ENCODE measurements at places on chromosomes 3 and 15. TPM values are rescaled to one million over a fixed set of nuclear protein-coding genes. Genes with fewer than 3 reads are reported as not detected.

DNA sequence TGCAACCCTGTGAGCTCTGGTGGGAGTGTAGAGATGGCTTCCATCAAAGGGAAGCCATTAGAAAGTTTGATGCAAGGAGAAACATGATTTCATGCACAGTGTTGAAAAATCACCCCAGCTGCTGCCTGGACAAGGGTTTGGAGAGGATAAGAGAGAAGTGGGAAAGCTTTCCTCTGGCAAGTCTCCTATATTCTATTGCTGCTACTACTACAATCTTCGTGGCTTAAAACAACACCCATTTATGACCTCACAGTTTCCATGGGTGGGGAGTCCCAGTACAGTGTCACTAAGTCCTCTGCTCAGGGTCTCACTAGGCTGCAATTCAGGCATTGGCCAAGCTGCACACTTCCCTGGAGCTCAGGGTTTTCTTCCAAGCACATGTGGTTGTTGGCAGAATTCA, 229.3 kb downstream of the TAFA4 start:
- no peak for DNase-seq

- peak; percentile 46 for DNase-seq
Measured at GRCh38 chr3:177358977-177359592, 161.8 kb upstream of the TBL1XR1 start.

DNA sequence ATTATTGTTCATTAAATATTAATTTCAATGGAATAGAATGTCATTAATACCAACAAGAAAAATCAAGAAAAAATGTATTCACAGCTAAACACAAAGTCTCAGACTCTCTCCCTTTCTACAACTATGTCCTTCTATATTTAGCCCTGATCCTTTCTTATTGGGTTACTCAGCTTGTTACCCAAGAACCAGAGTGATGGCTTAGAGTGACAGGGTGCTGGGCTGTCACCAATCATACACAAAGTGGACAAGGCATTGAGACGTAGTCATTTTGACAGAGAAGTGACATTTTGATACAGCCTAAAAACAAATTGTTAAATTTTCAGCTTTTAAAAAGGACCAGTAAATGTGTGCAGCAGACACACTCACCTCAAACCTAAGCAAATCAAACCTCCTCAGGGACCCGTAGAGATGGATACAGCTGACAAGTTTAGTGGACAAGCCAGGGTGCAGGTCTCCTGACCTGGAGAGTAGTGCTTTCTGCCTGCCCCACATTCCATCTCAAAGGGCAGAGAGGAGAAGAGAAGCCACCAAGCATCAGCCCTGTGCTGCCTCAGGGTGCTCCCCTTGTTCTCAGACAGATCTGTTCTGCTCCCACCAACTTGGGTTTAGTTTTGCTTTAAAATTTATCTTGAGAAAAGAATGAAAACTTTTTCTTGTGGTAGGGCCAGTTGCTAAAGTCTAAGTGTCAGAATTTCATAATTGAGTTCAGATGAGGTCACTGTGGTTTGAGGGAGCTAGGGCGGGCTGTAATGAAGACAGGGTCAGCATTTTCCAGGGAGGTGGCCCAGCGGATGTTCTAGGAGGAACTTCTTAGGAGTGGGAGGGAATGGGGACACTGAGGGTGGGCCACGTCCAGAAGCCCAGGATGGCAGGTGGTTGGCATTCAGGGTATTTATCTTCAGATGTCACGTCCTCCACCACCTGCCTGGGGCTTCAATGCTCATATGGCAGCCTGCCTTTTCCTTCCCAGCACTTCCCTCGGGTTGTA, 136.5 kb upstream of the TBL1XR1 start:
- no peak for DNase-seq

DNA sequence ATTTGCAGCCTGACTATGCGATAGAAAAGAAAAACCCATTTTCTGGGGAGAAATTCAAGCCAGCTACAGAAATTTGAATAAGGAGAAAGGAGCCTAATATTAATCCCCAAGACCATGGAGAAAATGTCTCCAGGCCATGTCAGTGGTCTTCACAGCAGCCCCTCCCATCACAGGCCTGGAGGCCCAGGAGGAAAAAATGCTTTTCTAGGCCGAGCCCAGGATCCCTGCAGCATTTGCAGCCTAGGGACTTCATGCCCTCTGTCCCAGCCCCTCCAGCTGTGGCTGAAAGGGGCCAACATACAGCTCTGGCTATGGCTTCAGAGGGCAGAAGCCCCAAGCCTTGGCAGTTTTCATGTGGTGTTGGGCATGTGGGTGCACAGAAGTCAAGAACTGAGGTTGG, 26.3 kb downstream of the ARRDC4 start:
- no peak for DNase-seq

- peak; percentile 31 for DNase-seq
Measured at GRCh38 chr3:80785875-80786274, 975.6 kb downstream of the GBE1 start.

GRCh38 chr3:192307631-192308030, 419.7 kb downstream of the FGF12 start:
- no peak for DNase-seq

GRCh38 chr15:67521029-67521782, at the start of gene C15orf61:
TSS of gene C15orf61 (plus strand) at chr15:67521131. CDS start at chr15:67521249, 118 bp downstream.
- DNase-seq: peak; percentile 91

DNA sequence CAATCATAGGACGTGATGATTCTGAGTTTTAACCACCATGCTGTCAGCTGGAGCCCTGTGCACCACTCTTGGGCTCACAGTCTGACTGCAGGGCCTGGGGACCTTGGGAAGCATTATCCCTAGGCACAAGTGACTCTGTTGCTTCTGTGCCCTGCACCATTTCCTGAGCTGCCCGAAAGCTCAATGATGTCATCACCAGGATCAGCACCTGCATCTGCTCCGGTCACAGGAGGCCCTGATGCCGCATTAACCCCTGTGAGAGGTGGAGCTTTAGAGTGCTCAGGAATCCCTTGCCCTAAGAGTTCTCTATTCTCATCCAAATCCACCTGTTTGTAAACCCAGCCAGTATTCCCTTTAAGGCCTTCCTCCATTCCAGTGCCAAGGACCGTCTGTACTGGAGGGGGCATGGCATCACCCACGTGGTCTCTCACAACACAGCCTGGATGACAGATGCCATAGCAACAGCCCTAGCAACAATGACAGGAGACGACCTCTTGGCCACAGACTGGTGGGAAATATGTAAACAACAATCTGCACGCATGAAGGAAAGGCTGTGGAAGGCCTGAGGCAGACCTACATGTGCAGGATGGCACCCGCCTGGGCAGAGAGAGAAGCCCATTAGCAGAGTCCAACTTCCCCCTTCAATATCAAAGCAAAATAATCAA, 37.9 kb downstream of the NTRK3 start:
- no peak for DNase-seq

GRCh38 chr3:40996382-40996781, 202.9 kb upstream of the CTNNB1 start:
- no peak for DNase-seq

- DNase-seq: peak; percentile 83
Measured at GRCh38 chr3:167032267-167032876, 347.7 kb downstream of the ZBBX start.

GRCh38 chr3:52816654-52817053, 13.8 kb downstream of the ITIH4 start:
- DNase-seq: no peak

DNA sequence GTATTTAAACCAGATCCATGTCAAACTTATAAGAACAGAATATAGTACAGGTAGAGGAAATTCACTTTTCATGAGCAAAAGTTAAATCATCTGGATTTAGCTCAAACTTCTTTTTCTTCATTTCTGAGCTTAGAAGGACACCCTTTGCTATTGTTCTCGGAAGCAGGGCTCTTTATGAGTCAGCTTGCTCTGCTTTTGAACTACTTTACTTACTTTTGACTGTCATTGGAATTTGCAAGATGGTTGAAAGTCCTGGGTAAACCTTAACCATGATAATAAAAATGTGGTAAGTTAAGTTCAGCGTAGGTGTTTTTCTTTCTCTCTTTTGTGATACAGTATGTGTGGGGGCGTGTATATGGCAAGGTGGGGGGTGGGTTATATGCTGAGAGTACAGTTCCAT, 312.7 kb upstream of the DPH6 start:
- no peak for DNase-seq

DNA sequence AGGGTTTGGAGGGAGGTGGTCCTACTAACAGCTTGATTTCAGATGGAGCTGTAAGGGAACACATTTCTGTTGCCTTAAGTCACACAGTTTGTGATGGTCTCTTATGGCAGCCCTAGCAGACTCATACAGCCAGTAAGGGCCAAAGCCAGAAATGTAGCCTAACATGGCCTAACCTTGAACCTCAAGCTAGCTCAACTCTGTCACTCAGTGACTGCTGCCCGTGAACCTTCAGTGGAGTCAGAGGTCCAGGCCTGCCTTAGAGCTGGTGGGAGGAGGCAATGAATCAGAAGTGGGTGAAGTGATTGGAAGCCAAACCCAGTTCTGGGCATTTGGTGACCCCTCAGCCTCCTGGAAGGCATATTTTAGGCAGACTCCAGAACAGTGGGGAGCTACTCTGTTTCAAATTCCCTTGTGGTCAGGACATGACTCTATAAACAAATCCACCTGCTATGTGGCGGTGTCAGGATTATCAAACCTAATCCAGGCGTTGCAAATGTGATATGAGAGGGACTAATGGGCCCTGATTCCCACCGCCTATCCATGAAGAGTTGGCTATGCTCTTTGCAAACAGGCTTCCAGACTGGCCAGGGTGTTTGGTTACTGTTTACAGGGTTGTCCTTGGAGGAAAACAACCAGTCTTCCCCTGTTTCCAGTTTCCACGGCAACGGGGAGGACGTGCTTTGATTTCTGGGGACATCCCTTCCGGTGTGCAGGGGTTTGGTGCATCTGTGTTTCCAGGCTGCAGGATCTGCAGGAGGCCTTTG, 105.9 kb upstream of the AGBL1 start:
- DNase-seq: no peak

DNA sequence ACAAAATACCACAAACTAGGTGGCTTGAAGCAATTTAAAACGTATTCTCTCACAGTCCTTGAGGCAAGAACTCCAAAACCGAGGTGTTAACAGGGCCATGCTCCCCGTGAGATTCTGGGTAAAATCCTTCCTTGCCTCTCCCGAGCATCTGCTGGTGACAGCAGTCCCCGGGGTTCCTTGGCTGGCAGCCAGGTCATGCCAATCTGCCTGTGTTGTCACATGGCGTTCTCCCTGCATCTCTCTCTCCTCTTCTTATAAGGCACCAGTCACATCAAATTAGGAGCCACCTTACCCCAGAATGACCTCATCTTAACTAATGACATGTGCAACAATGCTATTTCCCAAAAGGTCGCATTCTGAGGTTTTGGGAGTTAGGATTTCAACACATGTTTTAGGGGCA, 26.3 kb upstream of the LRRN1 start:
- DNase-seq: no peak

DNA sequence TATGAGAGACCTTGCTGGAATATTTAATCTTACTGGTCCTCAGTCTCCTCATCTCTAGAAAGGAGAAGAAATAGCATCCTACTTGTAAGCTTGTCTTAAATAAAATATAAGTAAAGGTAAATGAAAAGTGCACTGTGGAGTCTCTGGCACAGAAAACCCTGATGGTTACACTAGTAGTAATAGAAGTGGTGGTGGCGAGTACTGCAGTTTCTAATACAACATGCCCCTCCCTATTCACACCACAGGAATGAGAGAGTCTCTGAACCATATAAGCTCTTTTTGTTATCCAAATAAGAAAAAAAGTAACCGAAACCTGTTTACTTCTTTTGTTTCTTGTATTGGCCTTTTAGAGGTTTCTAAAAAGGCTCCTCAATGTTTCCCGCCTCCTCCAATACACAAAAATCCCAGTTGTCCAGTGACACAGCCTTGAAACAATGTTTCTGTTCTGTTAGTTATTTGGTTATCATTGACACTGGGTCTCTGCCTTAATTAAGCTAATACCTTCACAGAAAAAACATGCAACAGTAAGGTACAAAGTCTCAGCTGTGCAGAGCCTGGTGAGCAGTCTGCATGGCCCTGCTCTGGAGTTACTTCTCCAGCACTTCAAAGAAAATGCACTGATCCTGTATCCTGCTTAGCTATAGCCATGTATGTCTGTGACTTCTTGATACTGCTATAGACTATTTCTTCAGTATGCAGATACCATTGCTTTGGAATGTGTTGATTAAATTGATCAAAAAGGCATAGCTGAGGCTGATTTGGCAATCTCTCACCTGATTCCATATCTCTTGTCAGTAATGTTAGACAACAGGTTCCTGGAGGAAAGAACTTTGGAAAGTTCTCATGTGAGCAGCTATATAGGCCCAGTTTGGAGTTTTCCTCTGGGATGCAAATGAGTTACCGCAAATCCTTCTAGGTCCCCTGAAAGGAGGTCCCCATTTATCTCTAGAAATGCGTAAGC, 315.6 kb upstream of the IL12A start:
- DNase-seq: peak; percentile 30

GRCh38 chr3:110881069-110881468, 190.5 kb upstream of the NECTIN3 start:
- peak; percentile 64 for DNase-seq

DNAH12 gene
- not detected for total RNA-seq

RETNLB gene
- not detected for total RNA-seq

FRMD4B gene
- 5.7 TPM for total RNA-seq

ERICH6 gene
- total RNA-seq: not detected

VEPH1 gene
- total RNA-seq: 11.5 TPM

CTNNB1 gene
- total RNA-seq: 460 TPM

REC114 gene
- not detected for total RNA-seq

AGTR1 gene
- total RNA-seq: 0.15 TPM

ZIC1 gene
- total RNA-seq: not detected

FBXW12 gene
- total RNA-seq: not detected

LRRIQ4 gene
- not detected for total RNA-seq
